ENCODE measurements at places on chromosomes 4 and X. TPM values are rescaled to one million over a fixed set of nuclear protein-coding genes. Genes with fewer than 3 reads are reported as not detected.

- no peak for DNase-seq
Measured at GRCh38 chr4:155565330-155565729, 101.3 kb upstream of the GUCY1A1 start.

GRCh38 chr4:152352215-152352614 is 183.7 kb downstream of the FBXW7 start:
- no peak for DNase-seq

GRCh38 chr4:109406337-109406931 is 27.2 kb upstream of the SEC24B start:
- no peak for DNase-seq

The DDX53 gene
- total RNA-seq = not detected

The RAB28 gene
- total RNA-seq = 9.7 TPM

Data from uterus (tissue), 4 donors.